Body of pancreas (tissue), 4 donors: ENCODE measurements at places on chromosomes 3 and 15.

DNA sequence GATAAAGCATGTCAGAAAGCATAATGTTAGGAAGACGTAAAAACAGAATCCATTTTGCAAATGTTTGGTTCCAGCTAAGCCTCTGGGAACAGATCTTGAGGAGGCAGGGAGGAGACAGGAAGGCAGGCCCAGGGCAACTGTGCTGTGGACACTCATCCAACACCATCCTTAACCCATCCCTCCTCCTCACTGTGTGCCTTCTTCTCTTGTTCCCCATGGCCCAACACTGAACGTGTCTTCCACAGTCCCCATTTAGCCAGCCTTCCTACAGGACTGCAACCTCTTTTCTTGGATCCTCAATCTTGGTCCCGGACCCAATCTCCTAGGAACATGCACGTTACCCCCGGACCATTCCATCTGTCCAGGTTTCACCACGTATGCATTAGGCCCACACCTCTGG is 15.4 kb downstream of the C2CD4B start:
- DNase-seq = no peak

GRCh38 chr3:147890114-147890513 is 480.9 kb downstream of the ZIC1 start:
- DNase-seq = no peak

DNA sequence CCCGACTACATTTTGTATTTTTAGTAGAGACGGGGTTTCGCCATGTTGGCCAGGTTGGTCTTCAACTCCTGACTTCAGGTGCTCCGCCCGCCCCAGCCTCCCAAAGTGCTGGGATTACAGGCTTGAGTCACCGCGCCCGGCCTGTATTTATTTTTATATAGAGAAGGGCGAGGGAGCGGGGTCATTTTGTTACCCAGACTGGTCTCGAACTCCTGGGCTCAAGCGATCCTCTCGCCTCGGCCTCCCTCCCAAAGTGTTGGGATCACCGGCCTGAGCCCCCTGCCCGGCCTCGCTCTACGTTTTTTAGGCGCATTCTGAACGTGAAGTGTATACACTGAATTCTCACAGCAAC is 514 bp upstream of the PPP4R2 start:
- no peak for DNase-seq

DNA sequence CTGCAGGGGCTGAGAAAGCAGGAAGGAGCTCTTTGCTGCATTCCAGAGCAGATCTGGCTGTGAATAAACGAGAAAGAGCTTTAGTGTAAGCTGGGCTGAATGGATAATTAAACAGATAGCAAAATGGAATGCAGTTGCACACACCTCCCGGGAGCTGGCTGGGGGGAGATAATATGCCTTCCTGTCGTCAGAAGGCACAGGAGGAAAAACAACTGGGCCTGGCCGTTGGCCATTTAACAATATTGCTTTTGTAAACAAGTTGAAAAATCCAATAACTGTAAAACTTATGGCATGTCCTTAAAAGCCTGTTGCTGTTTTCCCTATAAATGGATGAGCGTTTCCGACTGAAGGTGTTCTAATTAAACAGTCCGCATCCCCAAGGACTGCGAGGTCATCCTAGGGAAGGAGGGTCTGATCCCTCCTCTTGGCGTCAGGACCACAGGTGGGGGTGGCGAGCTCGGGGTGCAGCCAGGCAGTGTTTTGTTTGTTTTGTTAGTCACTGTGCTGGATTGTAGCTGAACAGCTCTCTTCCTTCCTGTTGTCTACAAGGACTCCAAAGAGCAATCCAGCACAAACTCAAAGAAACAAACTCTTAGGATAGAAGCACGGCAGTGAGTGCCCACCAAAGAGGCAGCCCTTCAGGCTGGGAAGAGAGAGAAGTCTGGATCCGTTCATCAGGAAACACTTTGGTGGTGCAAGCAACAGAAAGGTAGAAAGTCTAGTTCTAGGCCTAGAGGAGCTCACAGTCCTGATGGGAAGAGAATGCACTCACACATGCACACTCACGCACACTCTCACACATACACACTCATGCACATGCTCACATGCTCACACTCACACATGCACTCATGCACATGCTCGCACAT is 133.4 kb upstream of the SMAD3 start:
- peak; percentile 75 for DNase-seq

GRCh38 chr15:96307856-96308394 is 22.6 kb upstream of the NR2F2 start:
- no peak for DNase-seq

GRCh38 chr15:79049416-79049815 is 41.2 kb downstream of the RASGRF1 start:
- no peak for DNase-seq

DNA sequence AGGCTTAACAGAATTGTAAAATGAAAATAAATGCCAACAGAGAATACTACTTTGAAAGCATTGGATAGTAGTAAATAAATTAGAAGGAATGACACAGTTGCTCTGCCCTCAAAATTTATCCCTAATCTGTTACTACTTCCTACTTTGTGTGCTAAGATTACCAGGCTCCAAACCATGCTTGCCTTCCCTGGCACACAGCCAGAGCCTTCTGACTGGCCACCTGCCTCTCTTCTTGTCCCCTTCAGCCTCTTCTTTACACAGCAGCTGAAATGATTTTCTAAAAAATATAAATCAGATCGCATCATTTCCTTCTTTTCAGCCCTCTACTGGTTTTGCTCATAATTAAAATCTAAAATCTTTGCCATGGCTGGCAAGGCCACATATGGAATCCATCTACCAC is 334.1 kb downstream of the FHIT start:
- peak; percentile 69 for DNase-seq

DNA sequence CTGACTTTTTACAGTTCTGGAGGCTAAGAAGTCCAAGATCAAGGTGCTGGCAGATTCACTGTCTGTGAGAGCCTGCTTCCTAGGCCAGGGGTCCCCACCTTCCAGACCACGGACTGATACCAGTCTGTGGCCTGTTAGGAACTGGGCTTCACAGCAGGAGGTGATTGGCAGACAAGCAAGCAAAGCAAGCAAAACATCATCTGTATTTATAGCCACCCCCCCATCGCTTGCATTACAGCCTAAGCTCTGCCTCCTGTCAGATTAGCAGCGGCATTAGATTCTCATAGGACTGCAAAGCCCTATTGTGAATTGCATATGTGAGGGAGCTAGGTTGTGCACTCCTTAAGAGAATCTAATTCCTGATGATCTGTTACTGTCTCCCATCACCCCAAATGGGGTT is 194.7 kb upstream of the THRB start:
- no peak for DNase-seq

- no peak for DNase-seq
Measured at GRCh38 chr15:56528136-56528535, 63.2 kb upstream of the MNS1 start.

DNA sequence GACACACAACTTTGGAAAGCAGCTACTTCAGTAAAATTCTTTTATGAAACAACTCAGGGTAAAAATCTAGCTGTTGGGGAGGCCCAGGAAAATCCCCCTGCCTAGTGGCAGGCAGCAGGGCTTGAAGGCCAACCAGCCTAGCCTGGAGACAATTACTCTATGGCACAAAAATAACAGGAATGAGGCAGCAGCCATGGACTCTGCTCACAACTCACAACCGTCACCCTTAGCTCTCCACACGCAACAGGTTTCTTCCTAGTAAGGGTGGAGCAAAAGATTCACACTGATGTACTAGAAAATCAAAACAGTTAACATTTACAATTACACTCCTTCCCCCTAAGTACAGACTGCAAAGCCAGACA is 530 bp upstream of the FBXL22 start:
- DNase-seq = no peak
